ENCODE measurements at places on chromosomes 11 and 22. TPM values are rescaled to one million over a fixed set of nuclear protein-coding genes. Genes with fewer than 3 reads are reported as not detected.
A peak's percentile ranks its signal among the peaks of the same experiment; 100 is the strongest.

GRCh38 chr11:47886096-47886495 lies 37.9 kb upstream of the NUP160 start:
- peak; percentile 20 for DNase-seq

- no peak for DNase-seq
These were observed 130.9 kb downstream of the PARVA start for GRCh38 chr11:12508151-12508751.

DNA sequence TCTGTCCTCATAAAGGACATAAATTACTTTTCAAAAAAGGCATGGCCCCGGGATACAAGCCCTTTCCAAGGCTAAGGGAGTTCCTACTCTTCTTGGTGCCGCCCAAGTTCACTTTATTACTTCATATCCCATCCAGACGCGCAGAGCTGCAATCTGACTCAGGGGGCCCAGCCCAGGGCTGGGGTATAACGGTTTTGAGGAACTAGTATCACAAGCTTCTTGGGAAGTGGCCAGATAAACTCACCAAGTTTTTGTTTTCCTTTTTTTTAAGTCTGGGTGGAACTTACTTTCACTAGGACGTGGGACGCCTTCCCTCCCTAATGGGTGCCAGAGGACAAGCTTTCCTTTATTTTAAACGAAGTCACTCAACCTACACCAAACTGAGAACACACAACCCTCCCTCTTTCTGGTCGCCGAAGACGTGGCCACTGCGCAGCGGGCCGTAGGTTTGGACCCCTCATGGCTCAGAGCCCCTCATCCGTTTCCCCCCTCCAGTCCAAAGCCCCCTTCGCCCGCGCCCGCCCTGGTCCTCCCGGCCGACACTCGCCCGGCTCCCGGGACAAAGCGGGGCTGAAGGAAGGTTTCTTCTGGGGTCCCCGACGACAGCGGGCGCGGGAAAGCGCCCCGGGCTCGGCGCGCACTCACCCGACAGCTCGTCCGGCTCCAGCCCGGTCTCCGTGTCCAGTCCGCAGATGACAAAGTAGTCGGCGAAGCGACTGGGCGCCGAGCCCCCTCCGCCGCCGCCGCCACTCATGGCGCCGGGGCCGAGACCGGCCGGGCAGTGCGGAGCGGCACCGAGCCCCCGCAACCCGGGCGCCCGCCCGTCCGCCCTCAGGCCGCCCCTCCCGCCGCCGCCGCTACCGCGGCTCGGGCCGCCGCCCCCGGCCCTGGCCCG lies 587 bp downstream of the DENND5A start:
- peak; percentile 71 for DNase-seq

CLCF1 gene
- total RNA-seq, result 0.81 TPM

DNA sequence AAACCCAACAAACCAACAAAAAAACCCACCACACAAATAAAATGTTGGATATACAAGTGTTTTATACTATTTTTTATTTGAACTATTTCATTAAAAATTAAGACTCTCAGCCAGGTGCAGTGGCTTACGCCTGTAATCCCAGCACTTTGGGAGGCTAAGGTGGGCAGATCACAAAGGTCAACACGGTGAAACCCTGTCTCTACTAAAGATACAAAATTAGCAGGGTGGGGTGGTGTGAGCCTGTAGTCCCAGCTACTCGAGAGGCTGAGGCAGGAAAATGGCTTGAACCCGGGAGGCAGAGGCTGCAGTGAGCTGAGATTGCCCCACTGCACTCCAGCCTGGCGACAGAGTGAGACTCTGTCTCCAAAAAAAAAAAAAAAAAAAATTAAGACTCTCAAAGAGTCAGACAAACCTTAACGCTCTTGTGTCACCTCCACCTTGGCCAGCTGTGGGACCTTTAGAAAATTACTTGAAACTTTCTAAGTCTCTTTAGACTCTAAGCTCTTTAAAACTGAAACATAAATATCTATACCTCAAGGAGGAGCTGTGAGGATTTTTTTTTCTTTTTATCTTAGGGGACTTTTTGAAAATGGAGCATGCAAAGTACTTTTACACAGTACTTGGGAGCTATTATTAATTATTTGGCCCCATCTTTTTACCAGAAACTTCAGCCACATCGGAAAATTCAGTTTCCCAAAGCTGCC lies 68.4 kb upstream of the CLNS1A start:
- peak; percentile 4 for DNase-seq

- no peak for DNase-seq
These were observed 63.8 kb downstream of the CYB5R2 start for GRCh38 chr11:7609521-7609920.

BDNF gene
- not detected for total RNA-seq

- no peak for DNase-seq
These were observed 1458.6 kb upstream of the TENM4 start for GRCh38 chr11:80899381-80899780.

GRCh38 chr22:46159212-46159611 lies 8.9 kb downstream of the PPARA start:
- DNase-seq, result no peak

GRCh38 chr11:83691451-83691950 lies 405.3 kb upstream of the CCDC90B start:
- no peak for DNase-seq

GRCh38 chr11:75311858-75312288 lies 39.6 kb downstream of the ARRB1 start:
- DNase-seq, result no peak

RFPL2 gene
- not detected for total RNA-seq

DNA sequence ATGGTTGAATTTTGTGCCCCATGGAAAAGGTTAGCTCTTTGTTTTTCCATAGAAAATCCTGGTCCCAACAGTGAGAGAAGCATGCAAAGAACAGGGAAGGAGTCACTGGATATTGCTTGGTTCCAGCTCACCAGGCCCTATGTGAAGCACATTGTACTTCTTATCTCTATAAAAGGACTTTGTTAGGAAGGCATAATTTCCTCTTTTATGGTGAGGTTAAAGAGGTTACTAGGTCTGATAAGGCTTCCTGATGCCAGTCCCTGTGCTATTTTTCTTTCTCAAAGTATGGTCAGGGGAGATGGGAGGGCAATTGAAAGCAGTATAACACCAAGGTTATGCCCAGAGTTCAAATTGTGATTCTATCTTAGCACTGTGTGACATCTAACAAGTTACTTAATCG lies 162.6 kb downstream of the KIF18A start:
- DNase-seq, result no peak

GRCh38 chr11:2668876-2669275 lies 30.9 kb downstream of the KCNQ1OT1 start:
- no peak for DNase-seq

DNA sequence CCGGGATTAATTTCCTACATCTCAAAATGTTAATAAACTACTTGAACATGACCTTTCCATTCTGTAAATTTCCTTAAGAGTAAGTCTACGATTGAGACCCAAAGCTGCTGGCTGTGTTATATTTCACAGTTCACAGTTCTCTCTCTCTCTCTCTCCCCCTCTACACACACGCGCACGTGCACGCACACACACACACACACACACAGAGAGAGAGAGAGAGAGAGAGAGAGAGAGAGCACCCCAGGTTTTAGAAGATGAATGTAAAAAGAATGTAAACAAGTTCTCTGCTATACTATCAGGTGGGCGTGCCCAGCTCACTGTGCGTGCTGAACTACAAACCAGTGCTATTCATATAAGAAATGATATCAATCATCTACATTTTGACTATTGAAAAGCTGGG lies 3.3 kb downstream of the BDNF start:
- no peak for DNase-seq

DNA sequence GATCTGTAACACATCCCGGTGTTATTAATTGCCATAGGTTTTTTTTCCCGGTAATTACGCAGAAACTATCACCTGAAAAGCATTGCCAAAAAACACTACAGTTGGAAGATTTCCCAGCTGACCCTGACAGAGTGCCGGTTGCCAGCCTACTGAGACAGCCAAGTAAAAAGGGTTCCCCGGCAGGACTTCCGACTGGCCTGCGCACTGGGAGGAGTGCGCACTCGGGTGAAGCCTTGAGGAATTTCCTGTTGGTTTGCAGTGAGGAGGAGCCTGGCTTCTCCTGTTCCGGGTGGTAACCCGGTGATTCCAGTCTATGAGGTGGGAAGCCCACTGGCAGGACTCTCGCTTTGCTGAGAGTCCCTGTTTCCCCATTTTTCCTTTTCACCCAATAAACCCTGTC lies 52.1 kb downstream of the CNTF start:
- DNase-seq, result no peak

GRCh38 chr11:32118025-32118974 lies 27.4 kb downstream of the RCN1 start:
- DNase-seq, result peak; percentile 6

DNA sequence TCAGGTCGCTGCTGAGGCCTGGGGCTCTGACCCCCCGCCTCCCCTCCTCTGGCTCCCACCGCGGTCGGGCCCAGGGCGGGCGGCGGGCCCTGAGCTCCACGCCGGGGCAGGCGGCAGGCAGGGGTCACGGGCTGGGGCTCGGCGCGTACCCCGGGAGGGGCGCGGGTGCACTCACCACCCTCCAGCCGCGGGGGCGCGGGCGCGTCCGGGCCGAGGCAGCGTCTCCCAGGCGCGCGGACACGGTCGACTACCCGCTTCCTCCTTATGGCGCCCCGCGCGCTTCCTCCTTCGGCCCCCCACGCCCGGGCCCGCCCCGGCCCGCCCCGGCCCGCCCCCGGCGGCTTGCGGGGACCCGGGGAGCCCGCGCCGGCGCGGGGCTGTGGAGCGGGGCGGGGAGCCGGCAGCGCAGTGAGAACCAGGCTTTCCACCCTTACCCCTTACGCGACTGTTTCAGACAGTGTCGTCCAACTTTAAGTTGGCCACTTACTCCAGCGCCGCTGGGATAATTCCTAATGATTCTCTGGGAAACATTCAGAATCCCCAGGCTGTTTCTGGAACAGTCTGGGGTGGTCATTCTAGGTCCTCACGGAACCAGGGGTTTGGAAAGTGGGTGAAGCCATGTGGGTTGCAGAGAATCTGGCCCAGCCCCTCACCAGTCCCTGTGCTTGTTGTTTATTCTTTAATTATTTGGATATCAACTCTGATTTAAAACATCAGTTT lies at the start of gene BID:
TSS of gene BID (minus strand) at position 264 of the 720 bp plus-strand sequence. CDS start 24,353 bp downstream, outside the sequence.
- DNase-seq, result peak; percentile 45

GRCh38 chr11:7449211-7449840 lies 36.0 kb upstream of the OLFML1 start:
- DNase-seq, result no peak

BIRC3 gene
- total RNA-seq, result 108 TPM

DNA sequence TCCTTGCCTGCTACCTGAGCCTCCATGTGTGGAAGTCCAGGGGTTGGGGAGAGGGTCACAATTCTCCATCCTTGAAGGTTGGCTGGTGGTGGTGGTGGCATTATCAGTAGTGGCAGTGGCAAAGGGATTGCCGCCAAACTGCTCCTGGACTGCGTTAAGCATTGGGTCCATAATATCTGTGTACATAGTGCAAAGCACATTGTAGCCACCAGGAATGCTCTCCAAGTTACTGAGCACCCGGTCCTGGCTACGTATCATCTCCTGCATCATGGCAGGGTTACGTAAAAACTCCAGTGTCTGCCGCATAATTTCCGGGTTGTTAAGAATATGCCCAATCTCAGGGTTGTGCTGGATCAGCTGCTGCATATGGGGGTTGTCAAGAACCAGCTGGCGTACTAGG lies 1.2 kb downstream of the UBQLN3 start:
- DNase-seq, result no peak

GRCh38 chr11:66979336-66979980 lies 4.4 kb downstream of the C11orf86 start:
- no peak for DNase-seq

DNA sequence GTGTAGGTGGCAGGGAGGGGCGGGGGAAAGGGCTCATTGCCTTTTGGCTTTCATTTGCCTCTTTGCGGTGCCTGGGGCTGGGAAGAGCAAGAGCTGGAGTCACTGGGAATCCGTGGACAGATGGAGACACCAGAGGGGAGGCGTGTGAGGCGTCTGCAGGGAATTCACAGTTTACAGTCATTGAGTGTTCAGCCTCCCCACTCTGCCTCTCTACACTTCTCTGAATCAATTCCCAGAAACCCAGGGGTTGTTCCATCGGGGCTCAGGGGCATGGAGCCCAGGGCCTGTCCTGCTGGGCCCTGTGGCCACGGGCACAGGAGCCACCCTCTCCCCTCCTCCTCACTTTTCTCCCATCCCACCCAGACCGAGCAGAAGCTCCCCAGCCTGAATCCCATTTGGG lies 160.5 kb upstream of the NAV2 start:
- DNase-seq, result no peak

All from activated CD8-positive, alpha-beta T cell treated with anti-CD3 and anti-CD28 coated beads for 36 hours (primary cell).